ENCODE measurements at places on chromosomes 12 and 14.

- DNase-seq = no peak
Observed at GRCh38 chr14:24291446-24292117, 8.0 kb downstream of the DHRS1 start.

DNA sequence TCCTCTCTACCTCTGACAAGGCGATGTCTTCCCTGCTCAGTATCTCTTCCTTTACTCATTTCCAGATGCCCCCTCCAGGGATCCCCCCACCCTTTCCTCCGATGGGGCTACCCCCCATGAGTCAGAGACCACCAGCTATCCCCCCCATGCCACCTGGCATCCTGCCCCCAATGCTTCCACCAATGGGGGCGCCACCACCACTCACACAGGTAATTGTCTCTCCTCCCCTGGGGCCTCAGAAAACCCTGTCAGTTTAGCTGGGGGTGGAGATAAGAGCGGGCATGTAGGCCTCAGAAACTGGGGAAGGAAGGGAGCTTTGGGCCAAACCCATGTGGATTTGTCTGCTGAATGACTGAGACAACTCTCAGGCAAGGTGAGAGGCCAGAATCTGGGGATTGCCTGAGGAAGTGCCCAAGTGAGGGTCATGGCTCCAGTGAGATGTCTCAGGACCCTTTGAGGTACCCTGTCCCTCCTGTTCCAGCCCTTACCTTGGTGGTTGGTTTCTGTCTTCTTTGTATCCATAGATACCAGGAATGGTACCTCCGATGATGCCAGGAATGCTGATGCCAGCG is 8.1 kb downstream of the PRPF40B start:
- DNase-seq = no peak

GRCh38 chr12:11958221-11959091 is 112.3 kb upstream of the BCL2L14 start:
- peak; percentile 8 for DNase-seq

DNA sequence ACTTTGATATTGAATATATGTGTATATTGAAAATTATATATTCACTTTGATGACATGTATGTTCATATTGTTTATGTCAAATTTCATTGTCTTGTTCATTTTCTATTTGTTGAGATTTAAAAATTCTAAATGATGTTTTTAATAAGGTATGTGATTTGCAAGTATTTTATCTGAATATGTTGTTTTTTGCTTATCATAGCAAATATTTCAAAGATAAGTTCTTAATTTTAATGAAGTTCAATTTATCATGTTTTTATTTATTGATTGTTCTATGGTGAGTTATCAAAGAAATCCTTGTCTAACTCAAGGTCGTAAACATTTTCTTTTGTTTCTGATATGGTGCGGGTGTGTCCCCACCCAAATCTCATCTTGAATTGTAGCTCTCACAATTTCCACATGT is 45.2 kb downstream of the OR9K2 start:
- no peak for DNase-seq

DNA sequence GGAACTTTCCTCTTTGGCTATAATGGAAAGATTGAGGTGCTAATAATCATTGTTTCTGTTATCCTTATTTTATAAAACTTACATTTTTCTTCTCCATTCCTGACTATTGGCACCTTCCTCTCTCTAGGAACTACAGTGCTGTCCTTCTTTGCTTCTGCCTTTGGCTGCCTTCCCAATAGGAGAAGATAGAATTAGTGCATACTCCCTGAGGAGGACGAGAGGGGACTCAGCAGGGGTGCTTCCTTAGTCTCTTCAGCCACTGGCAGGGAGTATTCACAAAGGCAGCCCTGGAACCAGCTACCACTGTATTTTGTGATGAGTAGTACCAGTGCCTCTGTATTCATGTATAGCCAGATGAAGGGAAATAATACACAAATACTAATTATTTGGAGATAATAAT is 208.5 kb downstream of the FOXG1 start:
- no peak for DNase-seq

DNA sequence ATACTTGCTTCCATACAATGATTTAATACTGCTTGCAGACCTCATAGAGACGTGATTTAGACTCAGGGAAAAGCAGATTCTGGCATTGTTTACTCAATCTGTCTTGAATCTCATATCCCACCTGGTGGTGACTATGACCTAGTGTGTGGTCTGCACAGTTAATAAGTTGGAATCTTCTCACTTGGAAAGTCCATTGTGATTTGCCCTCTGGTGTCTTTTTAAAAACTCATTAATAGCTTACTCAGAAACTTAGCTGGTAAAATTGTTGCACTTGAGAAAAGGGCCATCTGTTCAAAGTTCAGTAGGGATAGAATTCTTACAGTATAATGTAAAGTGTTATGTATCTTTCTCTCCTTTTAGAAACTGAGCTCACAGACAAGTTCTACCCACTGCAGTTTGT is 106.0 kb downstream of the PELI2 start:
- no peak for DNase-seq

GRCh38 chr12:113929312-113929989 is 36.7 kb downstream of the RBM19 start:
- DNase-seq = no peak

DNA sequence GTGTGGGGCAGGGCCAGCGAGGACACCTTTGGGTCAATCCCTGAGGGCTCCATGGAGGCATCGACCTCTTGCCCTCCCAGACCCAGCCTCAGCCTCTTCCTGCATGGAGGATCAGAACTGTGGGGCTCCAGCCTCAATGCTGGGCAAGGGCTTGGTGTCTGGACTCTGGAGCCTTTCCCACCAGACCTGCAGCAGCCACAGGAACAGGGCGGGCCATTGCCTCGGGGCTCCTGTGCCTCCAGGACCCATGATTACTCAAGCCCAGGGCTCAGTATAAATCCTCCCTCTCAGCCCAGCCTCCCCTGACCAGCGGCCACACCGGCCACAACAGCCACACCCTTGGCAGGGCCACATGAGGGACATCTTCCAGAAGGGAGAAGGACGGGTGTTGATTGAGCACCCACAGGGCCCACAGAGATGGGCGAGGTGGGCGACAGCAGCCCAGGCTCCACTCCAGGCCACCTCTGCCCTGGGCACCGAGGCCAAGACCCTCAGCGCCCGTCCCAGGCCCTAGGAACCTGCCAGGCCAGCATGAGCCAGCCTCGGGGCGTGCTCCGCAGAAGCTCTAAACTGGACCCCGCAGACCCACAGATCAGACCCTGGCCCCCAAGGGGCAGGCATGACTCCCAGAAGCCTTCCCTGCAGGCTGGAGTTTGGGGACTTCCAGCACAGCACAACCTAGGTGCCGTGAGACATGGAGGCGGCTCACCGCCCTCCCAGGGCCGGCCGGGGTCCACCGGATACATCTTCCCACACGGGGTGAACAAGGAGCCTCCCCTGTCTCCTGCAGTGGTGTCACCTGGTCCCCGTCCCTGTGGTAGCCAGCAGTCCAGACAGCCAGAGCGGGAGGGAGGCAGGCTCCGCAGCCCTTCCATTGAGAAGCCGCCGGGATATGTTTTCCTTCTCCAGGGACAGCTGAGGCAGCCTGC is 25.1 kb downstream of the NCOR2 start:
- DNase-seq = no peak

DNA sequence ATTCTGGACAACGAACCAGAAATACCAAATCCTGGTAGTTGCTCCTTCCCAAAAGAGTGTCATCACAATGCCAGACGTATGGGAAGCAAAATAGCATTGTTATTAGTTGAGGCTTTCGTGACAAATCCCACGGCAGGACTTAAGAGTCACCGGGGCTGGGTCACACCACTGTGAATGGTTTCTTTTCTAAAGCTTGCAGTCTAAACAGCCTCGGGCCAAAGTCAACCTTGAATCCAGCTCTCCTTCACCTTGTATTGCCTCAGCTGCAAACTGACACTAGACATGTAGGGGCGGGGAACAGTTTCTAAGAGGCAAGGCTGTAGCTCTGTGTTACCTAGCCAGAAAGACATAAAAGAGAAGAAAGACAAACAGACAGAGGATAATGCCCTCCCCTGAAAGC is 734.8 kb downstream of the MED13L start:
- no peak for DNase-seq

DNA sequence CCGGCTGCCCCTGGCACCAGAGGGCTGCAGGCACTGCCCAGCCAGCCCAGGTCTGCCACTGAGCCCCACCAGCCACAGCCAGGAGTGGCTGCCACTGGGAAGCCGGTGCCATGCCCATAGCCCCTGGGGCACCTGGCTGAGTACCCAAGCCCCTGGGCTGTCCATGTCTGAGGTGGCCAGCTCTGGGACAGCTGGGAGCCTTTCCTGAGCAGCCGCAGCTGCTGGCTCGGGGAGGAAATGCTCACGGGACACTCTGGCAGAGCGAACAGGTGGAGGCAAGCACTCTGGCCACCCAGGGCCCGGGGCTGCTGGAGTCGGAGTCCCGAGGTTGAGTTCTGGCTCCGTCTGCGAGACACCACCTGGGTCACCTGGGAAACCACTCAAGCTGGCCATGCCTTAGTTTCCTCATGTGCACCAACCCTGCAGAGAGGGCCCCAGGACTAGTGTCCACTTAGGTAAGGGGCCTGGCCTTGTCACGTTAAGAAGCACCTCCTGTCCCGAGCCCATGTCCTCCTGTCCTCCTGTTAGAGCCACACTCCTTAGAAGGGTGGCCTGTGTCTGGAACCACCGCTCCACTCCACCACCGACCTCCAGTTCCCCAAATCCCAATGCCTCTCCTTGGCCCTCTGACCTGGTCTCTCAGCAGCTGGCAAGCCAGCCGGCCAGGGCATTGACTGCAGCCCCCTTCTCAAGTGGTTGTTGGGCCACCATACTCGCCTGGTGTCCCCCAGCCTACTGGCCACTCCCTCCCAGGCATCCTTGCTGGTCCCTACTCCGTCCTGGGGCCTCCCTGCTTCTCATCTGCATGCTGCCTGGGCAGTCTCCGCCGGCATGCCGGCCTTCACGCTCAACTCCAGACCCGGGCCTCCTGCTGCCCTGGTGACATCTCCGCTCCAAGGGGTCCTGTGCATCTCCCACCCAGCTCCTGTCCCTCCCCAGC is 45.3 kb downstream of the BEGAIN start:
- peak; percentile 36 for DNase-seq

DNA sequence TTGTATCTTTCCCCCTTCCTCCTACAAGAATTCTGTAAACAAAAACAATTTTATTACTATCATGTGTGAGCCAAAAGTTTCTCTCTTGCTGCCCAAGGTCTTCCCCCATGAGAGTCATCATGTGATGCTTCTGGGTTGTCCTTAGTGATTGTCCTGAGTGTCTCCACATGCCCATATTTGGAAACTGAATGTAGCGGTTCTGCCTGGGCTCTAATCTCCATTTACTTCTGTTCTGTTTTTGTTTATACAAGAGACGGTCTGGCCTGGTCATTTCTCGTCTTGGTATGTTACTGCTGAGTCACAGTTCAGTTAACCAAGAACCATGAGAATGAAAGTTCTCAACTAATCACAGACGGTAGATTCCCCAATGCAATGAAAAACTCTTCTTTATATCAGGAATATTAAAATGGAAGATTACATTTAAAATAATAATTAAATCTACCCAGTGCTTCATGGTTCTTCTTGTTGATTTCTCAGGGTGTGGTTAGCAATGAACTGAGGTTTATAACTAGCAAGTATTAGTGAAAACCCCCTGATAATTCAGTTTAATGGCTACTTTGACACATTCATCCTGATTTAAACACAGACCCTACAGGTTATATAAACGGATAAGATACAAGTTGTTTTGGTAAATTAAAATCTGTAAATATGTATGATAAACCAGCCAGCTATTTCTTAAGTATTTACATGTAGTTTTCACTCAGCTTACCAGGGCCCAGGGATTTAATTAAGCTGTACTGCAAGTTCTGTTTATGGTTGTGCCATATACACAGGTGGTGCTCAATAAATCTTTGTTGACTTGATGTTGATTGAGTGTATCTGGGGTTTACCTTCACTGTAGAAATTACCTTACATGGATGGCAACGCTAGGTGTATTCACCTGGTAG is 81.1 kb downstream of the PELI2 start:
- no peak for DNase-seq

DNA sequence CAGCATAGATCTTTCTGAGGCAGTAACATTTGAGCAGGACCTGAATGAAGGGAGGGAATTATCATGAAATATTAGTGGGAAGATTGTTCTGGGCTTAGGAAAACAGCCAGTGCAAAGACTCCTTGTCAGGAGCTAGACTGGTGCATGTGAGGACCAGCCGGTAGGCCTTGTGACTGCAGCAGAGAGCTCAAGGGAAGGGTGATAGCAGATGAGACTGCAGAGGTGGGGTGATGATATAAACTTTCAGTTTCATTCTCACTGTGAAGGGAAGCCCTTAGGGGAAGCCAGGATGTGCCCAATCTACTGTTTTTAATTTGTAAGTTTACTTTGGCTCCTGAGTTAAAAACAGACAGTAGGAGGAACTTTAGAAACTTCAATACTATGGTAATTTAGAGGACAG is 12.4 kb downstream of the IL22 start:
- DNase-seq = peak; percentile 45

DNA sequence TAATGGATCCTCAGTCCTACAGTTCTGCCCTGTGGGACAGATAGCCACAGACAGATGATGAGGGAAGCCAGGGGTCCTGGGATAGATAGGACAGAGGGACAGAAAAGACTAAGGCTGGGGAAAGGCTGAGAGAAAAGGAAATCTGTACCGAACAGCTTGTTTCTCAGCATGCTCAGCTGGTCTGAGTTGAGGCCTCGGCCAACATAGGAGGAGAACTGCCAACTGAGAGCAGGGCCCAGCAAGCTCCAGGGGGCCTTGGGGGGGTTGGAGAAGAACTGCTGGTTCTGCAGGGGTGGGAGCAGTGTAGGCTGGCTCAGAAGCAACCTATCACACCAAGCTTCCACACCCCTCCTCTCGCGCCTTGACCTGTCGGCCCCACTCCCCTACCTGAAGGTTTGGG is 10.1 kb downstream of the IL23A start:
- DNase-seq = no peak

DNA sequence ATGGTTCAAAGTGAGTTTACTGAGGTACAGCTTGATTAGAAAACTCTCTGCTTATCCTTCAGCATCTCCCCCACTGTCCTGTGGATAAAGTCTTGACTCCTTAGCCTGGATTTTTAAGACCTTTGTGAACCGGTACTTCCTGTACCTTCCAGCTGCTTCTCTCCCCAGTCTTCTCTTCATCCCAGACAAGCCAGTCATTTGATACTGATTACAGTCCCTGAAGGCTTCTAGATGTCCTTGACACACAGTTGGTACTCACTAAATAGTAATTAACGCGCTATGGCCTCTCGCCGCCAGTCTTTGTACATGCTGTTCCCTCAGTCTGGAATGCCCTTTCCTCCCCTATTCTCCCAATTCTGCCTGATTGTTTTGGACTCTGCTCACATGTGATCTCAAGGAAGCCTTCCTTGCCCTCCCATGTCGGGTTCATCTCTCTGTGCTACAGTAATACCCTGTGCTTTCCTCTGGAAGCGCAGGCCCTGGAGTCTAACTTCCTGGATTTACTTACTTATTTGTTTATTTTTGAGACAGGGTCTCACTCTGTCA is 50.6 kb upstream of the PTGR2 start:
- DNase-seq = no peak

DNA sequence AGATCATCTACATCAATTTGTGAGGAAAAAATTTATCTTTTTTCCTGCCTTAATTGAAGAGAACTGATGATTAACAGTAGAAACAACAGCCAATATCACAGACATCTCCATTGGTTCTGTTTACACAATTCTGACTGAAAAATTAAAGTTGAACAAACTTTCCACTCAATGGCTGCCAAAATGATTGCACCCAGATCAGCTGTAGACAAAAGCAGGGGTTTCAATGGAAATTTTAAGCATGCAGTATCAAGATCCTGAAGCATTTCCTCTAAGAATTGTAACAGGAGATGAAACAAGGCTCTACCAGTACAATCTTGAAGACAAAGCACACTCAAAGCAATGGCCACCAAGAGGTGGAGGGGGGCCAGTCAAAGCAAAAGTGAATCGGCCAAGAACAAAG is 231.6 kb upstream of the KRR1 start:
- DNase-seq = no peak

GRCh38 chr14:56057071-56057741 is 61.0 kb upstream of the PELI2 start:
- no peak for DNase-seq
